AG04449 (cell line): ENCODE measurements at places on chromosomes 1 and 21.

DNA sequence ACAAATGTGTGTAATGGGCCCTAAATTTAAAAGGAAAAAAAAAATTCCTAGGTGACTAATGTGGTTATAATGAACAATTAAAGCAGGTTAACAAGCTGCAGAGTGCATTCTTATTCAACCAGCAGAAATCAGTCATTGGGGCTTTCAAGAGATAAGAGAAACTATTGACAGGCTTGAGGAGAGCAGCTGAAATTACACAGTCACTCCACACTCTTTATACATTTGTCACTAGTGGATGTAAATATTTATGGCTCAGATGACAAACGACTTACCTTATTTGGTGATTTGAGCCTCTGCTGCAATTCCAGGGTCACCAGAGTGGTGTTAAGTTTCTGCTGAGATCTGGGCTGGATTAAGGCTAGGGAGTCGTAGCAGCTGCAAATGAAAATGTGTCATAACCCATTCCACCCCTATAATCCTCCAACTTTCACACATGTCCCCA, 896.3 kb downstream of the TTLL7 start:
- no peak for DNase-seq

GRCh38 chr21:35400233-35400939, 351.3 kb upstream of the RUNX1 start:
- no peak for DNase-seq

DNA sequence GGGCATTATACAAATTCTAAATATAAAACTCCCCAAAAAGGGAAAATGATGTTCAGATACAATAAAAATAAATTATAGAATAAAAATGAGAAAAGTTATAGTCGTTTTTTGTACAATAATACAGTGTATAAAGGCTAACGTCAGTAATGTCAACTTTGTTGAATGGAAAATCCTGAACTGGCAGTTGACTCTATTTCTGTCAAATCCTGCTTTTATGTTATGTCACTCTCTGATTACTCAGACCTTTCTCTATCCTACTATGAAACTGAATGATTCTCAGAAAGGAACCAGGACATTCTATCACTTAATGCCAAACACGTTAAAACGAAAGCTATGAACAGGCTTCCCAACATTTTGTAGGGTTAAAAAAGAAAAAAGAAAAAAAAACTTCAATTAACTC, 636.4 kb downstream of the USP25 start:
- DNase-seq, result no peak

GRCh38 chr1:22704440-22705067, 6.1 kb upstream of the EPHB2 start:
- peak; percentile 24 for DNase-seq

DNA sequence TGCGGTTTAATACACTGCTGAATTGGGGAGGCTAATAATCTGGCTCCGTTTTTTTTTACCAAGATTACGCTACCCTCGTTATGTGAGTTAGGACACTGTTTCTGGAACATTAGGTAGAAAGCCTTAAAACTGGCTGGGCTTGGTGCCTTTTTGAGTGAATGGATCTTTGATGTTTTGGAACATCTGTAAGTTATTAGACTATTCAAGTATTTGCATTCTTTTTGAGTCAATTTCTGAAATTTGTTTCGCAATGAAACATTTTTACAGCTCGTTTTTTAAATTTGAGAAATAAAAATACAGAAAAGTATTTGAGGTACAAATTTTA, 106.9 kb downstream of the LTN1 start:
- no peak for DNase-seq

- DNase-seq, result no peak
These were observed 776 bp downstream of the KDM1A start for GRCh38 chr1:23019863-23020625.

GRCh38 chr1:222953585-222953984, 138.7 kb downstream of the DISP1 start:
- no peak for DNase-seq

DNA sequence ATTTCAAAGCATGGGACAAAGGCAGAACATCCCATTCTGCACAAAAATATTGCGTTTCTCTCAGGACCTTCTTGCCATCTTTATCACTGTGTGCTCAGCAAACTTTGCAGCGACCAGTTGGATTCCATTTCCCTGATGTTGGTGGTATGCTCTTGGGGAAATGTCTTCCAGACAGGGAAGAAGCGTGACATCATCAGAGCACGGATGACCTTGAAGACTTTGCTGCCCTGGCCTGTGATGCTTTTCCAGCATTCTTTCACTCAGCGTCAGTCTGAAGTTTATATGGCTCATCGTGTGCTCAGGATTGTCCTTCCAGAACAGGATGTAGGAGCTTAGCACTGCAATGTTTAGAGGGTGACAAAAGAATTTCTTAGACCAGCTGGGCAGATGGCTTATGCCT, 131.4 kb upstream of the F3 start:
- DNase-seq, result peak; percentile 78

DNA sequence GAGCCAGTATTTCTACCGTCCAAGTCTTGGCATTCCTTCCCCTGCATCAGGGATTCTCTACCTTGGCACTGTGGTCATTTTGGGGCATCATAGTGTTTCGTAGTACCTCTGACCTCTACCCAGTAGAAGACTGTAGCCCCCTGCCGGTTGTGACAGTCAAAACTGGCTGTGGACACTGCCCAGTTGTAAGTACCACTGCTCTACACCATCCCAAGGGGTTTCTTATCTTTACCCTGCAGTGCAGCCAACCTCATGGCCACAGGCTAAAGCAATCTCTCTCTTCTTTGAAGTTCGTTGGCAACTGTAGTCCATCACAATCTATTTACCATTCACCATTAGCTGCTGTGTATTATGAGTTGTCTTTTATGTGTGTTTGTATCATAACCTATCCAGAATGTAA, 29.3 kb upstream of the ERO1B start:
- DNase-seq, result no peak

DNA sequence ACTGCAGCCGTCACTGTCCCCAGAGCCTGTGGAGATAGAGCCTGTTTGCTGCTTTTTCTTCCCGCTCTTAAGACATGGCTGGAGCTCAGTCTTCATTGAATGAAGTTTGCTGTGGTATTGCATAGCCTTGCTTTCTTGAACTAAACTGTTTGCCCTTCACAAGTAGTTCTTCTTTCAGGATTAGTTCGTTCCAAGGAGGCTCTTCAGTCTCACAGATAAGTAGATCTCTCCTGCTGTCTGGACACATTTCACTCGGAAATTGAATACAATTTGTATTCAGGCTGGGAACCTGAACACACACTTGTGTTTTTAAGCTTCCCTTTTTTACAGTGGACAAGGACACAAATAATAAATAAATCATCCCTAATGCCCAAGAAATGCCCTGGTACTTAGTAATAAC, 34.7 kb downstream of the IFNAR1 start:
- no peak for DNase-seq

DNA sequence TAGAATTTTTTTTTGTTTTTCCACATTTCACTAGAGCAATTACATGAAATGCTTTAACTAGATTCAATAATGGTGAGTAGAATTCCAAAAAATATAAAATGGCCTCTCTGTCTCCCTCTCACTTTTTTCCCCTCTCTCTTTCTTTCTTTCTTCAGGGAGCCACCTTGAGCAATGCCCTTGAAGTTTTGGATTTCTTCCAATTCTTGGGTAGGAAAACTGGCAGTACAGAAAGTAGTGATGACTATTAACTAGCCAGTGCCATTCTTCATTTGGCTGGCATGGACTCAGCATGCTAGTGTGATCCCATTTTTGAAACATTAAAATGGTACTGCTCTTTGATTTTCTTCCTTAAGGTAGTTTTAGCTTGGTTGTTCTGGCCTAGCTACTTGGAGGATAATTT, 4.5 kb upstream of the FNBP1L start:
- no peak for DNase-seq

- DNase-seq, result no peak
These were observed 95.5 kb downstream of the TRIM11 start for GRCh38 chr1:228311091-228311490.

DNA sequence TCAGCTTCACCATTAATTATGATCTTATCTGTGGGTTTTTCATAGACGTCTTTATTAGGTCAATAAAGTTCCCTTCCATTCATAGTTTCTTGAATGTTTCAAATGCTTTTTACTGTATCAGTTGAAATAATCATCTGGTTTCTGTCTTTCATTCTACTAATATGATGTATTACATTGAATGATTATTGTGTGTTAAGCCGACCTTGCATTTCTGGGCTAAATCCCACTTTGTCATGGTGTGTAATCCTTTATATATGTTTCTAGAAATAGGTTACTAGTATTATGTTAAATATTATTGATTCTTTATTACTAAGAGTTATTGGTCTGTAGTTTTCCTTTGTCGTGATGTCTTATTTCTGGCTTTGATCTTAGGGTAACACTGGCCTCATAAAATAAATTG, 134.9 kb downstream of the FASLG start:
- DNase-seq, result no peak

DNA sequence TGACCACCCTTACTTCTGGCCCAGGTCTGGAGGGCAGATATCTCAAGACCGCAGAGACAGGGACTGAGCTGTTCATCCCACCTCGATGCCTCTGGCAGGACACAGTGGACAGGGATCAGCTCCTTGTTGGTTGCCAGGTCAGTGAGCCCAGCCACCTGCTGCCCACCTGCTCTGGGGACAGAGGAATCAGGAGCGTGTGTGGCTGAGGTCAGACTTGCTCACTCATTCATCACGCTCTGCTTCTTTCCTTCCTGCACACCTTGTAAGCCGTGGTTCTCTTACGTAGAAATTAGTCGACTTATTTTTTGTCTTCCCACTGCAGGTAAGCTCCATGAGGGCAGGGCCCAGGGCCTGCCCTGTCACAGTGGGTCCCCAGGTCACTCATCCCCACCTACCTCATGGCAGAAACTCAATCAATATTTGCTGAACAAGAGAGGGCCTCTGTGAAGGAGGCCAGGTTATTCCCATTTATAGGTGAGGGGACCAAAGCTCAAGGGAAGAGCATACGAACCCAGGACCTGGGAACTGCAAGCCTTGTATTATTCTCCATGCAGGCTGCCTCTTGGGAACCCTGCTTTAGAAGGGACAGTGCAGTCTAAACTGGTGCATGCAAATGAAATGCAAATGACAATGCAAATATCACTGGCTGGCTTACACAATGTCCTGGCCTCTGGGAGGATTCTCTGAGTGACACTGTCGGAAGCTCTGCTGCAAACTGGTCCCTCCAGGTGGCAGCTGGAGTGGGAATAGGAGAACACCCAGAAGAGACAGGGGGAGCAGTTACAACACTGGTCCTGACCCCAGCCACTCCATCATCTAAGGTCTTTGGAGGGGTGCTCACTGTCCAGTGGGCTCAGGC, 58.4 kb upstream of the PAX7 start:
- no peak for DNase-seq

GRCh38 chr1:212256369-212256768, 28.8 kb upstream of the PPP2R5A start:
- DNase-seq, result no peak

DNA sequence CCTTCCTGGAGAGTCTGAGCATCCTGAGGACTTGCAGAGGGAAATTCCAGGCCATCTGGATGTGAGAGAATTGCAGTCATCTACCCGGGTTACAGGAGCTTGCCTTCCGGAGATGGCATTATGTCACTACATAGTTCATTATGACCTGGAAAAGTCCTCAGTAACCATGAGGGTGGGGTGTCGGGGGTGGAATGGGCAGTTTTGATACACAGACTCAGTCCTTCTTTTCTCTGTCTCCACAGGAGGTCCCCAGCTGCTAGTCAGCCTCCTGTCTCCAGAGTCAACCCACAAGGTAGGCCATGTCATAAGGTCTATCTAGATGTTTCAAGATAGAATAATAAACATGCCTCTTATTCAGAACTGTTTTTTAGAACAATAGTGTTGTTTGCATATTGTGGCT, 268.2 kb upstream of the SGIP1 start:
- no peak for DNase-seq

GRCh38 chr1:241860922-241861321, 12.9 kb downstream of the EXO1 start:
- no peak for DNase-seq

DNA sequence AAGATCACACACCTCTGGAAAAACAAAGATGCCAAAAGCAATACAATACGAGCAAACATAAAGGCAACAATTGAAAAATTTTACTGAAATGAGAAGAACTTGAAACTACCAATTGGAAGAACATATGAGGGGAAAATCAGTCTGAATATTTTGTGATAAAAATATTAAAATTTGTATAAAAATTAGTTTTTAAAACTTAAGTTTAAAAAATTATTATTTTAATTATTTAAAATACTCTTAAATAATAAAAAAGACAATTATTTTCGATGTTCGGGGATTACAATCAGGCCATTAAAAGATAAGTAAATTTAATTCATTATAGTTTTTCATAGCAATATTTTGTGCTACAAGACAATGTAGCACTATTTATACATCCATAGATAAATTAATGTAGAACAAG, 1239.3 kb downstream of the AMY1C start:
- DNase-seq, result no peak

- DNase-seq, result no peak
These were observed 83.4 kb upstream of the ADGRL4 start for GRCh38 chr1:79089946-79090345.

DNA sequence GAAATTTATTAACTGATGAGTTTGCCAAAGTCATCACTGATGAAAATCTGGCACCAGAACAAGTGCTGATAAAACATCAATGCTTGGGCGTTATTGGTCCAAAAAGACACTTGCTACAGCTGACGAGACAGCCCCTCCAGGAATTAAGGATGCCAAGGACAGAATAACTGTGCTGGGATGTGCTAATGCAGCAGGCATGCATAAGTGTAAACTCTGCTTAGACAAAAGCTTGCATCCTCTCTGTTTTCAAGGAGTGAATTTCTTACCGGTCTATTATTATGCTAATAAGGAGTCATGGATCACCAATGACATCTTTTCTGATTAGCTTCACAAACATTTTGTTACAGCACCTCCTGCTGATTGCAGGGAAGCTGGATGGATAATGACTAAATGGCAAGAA, 402.0 kb downstream of the LTN1 start:
- DNase-seq, result no peak

DNA sequence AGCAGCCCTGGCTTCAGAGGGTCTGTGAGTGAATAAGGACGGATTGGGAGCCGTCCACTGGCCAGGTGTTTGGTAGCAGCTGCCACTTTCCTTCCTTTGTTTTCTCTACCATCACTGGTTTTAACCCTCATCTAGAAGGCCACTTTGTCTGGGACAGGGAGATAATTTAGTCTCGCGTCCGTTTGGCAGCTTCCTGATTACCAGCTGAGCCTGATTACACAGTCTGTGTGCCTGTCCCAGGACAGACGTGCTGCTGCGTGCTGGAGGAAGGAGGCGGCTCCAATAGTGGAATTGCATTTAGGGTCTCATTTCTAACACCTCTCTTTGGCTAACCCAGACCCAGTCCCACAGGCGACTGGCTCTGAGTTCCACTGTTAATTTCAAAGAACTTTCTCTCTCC, 24.6 kb upstream of the CASQ2 start:
- DNase-seq, result no peak

GRCh38 chr1:23574265-23574754, 15.0 kb upstream of the ID3 start:
- DNase-seq, result no peak

- DNase-seq, result no peak
These were observed 255.1 kb upstream of the CSF3R start for GRCh38 chr1:36737767-36738166.

DNA sequence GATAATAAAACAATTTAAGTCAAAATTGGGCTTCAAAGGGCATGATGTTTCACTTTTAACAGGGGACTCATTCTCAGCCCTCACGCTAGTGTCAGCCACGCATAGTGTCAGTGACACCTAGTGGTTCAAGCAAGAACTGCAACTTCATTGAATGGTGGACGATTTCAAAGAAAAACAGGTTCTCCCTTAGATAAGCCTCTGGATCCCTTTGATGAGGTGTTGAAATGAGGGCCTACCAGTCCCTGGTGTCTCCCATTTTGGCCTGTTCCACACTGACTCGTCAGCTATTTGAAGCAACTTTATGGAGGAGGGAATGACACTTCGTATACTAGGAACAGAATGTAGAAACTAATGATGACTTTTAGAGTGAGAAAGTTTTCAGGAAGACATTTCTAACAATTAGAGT, 56.2 kb downstream of the FCRL5 start:
- no peak for DNase-seq
